NAMALWA (cell line): ENCODE measurements at places on chromosomes 1 and 21.

GRCh38 chr1:166907763-166908162 is 31.7 kb upstream of the TADA1 start:
- DNase-seq, result peak; percentile 31

- DNase-seq, result peak; percentile 15
These were observed 48.3 kb upstream of the FCRL4 start for GRCh38 chr1:157646144-157646543.

DNA sequence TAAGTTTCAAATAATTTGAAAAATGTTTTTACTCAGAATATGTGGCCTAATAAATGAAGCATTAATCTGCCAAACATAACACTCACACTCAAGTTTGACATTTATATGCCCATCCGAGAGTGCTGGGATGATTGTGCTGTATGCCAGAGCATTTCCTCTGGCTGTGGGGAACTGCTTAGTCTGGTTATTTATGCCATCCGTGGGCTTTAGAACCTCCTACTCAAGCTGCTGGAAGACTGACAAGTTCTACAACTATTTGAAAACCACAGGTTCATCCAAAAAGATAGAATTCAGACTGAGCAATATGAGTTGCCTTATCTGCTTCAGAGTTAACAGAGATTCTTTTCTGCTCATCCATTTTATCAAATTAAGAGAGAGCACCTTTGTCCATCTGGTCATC is 25.9 kb downstream of the PCNX2 start:
- DNase-seq, result no peak

DNA sequence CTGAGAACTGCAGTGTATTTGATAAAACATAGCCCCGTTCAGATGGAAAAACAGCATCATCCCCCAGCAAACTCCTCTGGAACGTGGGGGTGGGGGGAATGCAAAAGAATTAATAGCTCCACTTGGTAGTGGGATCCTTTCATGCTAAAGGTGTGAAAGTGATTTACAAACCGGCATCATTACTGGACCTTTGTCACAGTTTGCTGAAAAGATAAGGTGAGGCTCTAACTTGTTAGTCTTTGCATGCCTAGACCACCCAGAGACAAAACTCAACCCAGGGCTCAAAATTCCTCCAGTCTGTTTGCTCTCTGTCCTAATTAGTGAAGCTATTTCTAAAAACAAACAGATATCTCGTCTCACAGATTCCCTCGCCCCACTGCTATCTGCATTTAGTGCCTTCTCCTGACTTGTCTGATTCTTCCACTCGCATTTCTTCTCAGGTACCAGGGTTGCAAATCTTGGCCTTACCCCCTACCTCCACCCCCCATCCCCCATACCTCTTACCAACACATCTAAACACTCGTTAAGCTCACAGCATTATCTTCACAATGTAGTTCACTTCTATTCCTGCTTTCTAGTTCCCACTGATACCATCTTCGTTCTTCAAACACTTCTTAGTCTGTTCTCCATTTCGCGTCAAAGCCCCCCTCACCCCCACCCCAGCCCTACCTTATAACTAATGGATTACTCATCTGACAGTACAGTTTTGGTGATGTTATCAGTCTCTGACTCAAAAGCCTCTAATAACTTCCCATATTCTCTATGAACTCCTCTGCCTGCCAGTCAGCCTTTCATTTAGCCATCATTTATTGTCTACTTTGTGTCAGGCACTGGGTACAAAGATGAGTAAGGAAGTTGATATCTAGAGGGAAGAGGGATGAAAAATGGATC is 11.8 kb downstream of the IER5 start:
- no peak for DNase-seq

DNA sequence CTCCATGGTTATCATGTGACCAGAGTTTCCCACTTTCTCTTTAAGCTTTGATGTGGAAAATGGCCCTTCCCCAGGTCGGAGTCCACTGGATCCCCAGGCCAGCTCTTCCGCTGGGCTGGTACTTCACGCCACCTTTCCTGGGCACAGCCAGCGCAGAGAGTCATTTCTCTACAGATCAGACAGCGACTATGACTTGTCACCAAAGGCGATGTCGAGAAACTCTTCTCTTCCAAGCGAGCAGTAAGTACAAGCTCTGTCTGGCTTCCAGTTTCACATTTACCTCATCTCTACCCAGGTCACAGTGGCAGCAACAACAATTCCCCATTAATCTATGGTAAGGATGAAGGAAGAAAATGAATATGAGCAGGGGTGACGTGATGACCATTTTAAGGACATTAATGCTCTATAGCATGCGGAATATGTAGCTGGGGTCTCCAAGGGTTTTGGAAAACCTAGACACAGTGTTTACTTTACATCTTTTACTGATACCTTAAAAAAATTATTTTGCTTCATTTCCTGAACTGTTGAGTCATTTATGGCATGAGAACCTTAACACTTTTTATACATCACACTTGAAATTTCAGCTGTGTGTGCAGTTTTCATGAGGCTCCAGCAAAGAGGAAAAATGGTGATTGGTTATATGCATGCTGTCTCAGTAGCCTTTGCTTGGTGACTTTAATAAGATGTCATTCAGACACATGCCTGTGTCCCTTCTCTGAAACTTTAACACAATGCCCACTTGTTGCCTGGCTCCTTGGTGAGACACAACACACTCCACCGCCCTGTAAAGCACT is 286.3 kb upstream of the SGIP1 start:
- no peak for DNase-seq

- no peak for DNase-seq
These were observed 54.1 kb upstream of the CFAP298 start for GRCh38 chr21:32666258-32666657.

- DNase-seq, result peak; percentile 83
These were observed at the start of gene SMG7 for GRCh38 chr1:183472488-183473216. Gene SMG7, plus strand, starts transcription at chr1:183472499. Its CDS starts 122 bp downstream, at chr1:183472621.

DNA sequence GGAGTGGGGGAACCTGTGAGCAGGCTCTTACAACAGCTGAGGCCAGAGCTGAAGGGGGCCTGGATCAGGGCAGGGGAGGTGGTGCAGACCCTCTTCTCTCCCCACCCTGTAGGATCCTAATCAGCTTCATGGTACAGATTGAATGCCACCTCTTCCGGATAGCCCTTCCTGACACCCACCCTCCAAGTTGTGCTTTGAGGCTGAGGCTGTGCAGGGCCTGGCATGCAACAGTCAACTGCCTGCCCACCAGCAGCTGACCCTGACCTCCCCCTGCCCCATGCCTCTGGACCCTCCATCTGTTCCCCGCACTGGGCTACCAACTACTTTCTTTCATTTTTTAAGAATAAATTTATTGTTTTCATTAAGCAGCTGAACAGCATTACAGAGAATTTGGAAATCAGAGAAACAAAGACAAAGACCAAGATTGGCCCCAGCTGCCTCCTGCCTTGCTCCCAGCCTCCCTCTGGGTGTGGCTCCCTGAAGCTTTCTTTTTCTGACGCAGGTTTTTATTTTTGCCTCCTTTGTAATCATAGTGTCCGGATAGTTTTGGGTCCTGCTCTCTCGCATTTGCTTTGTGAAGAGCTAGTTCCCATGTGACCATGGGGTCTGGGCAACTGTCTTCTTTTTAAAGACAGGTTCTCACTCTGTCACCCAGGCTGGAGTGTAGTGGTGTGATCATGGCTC is 12.8 kb downstream of the ZNF362 start:
- no peak for DNase-seq

DNA sequence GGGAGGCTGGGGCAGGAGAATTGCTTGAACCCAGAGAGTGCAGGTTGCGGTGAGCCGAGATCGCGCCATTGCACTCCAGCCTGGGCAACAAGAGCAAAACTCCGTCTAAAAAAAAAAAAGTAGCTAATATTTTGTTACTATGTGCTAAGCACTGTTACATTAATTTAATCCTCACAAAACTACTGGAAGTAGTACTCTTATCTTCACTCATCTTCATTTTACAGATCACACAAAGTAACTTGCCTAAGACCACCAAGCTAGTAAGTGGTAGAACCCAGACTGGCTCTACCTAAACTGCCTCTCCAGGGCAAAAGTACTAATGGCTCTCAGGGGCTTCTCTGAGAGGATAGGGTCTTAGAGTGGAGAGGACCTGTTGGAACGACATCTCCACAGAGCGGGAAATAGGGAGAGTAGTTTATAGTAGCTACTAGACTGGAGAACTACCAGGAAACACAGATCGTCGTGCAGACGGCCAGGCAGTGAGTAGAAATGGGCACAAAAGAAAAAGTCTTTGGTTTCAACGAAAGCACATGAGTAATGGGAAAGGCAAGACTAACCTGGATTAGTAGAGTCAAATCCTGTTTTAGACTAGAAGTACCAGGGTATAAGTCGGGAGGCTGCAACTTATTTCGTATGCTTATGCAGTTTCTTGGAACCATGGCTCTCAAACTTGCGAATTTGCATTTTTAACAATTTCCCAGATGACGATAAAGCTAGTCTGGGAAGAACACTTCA is 1.4 kb downstream of the CLCC1 start:
- peak; percentile 5 for DNase-seq

DNA sequence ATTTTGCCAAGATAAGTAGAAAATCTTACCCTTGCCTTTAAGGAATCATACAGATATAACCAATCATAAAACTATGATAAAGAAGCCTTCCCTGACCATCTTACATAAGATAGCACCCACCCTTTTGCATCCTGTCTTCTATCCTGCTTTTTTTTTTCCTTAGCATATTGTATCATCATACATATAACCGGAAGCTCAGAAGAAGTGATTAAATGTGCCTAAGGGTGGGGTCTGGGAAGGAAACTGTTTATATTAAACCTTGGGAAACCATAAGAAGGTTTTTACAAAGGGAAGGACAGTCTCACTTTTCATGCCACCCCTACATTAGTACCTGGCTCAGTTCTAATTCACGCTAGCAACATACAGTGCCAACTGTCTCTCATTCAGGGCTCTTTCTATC is 66.8 kb downstream of the LUZP1 start:
- DNase-seq, result no peak

DNA sequence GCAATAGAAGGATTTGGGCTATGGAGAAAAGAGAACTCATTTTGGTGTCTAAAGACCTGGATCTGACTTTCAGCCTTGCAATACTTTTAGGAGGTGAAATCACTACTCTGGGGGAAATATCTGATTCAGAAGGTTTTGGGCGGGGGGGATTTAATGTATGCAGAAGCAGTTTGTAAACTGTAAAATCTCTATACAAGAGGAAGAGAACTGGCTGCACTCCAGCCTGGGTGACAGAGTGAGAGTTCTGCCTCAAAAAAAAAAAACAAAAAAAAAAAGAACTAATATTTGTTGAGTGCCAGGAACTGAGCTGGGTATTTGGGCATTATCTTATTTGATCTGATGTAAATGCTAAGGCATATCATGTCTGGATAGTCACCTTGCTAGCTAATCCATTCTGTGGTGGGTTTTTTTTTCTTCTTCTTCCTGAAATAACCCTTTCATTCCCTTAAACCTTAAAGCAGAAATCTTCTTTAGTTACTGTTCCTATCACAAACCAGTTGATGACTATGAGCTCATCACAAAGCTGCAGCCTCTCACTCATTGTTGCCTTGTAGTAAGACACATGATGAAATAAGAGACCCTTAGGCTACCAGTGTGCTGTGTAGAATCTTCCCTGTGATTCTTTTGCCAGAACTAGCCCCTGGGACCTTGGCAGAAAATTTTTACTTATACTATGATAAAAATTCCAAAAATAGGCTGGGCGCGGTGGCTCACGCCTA is 35.6 kb upstream of the SLC16A1 start:
- no peak for DNase-seq

DNA sequence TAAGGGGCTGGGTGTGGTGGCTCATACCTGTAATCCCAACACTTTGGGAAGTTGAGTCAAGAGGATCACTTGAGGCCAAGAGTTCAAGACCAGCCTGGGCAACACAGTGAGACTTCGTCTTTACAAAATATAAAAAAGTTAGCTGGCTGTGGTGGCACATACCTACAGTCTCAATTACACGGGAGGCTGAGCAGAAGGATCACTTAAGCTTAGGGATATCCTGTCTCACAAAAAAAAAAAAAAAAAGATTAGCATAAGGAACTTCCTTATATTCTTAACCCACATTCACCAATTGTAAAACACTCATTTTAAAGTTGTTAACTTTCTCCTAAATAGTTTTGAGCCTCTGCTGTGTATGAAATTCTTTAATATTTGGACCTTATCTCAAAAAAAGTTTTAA is 53.1 kb downstream of the ABCD3 start:
- DNase-seq, result no peak

- DNase-seq, result no peak
These were observed 415.0 kb upstream of the VAMP3 start for GRCh38 chr1:7356079-7356478.

- no peak for DNase-seq
These were observed 110.5 kb downstream of the NGF start for GRCh38 chr1:115227346-115228082.

DNA sequence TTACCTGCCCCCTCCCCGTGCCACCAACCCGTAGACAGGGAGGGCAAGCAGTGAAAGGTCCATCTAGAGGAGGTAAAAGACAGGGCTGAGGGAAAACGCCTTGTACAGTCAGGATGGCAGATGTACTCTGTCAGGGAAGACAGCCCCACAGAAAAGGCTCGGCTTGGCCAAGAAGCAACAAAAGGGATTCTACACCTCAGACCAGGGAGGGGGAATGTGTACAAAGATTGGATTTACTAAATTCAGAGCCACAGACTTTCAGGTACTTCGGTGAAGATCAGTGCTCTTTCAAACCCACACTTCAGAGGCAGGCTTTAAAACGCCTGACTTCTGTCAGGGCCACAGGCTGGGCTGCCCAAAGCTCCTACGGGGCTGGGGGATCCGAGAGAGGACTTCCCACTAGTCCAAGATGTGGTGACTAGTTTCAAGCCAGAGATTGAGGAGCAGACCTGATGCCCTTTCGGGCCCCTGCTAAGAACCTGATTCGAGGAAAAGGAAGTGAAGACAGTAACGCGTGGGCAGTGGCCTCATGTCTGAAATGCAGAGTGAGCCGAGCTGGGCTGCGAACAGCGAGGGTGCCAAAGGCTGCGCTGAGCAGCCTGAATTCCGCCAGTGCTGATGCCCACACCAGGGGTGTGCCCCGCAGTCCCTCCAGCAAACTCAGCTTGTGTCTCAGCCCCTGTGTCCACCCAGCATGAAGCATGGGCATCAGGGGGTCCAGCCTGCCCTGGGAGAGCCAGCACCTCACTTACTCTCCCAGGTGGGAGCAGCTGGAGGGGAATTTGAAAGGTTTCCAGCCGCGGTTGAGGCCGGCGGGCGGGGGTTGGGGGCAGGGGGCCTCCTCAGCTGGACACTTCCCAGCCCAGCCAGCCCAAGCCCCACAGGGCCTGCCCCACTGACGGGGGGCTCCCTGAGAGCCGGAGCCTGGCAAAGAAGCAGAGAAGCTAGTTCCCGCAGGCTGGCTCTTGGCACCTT is 36.2 kb downstream of the KIAA1614 start:
- no peak for DNase-seq

- DNase-seq, result no peak
These were observed 30.1 kb downstream of the NCAM2 start for GRCh38 chr21:21028275-21028820.

- no peak for DNase-seq
These were observed 15.5 kb downstream of the DHCR24 start for GRCh38 chr1:54871275-54872035.

GRCh38 chr1:58392083-58392482 is 154.4 kb downstream of the OMA1 start:
- DNase-seq, result peak; percentile 90

- DNase-seq, result no peak
These were observed 1.8 kb upstream of the GBP5 start for GRCh38 chr1:89274411-89274857.
